Placental pericyte (primary cell): ENCODE measurements at places on chromosomes 16 and 17. TPM values are rescaled to one million over a fixed set of nuclear protein-coding genes. Genes with fewer than 3 reads are reported as not detected.

Gene FBXO39
- total RNA-seq = 0.22 TPM in 1 of 2 replicates, not detected in the other

Gene PRDM7
- total RNA-seq = not detected in 2 replicates

Gene MT1E
- 90.4 and 152 TPM in 2 replicates for total RNA-seq

Gene ADAD2
- total RNA-seq = not detected in 2 replicates

Gene PDILT
- total RNA-seq = not detected in 2 replicates

Gene ARL5C
- total RNA-seq = not detected in 2 replicates

Gene SLC25A19
- total RNA-seq = 4.4 and 10.2 TPM in 2 replicates

Gene SCIMP
- total RNA-seq = not detected in 2 replicates

Gene KRTAP1-1
- total RNA-seq = not detected in 2 replicates

Gene MPP2
- total RNA-seq = 0.43 and 1.3 TPM in 2 replicates

Gene CMTM2
- total RNA-seq = not detected in 2 replicates

Gene ZNF18
- total RNA-seq = 5.5 and 7.0 TPM in 2 replicates

Gene VWA3A
- total RNA-seq = 0.14 TPM in 1 of 2 replicates, not detected in the other

Gene SKAP1
- total RNA-seq = not detected in 2 replicates

Gene MAPT
- total RNA-seq = under 0.01 and 0.29 TPM in 2 replicates

Gene CES5A
- not detected in 2 replicates for total RNA-seq

Gene NRN1L
- 1.0 TPM in 1 of 2 replicates, not detected in the other for total RNA-seq

Gene PDE6G
- not detected in 2 replicates for total RNA-seq

Gene SDK2
- total RNA-seq = under 0.01 and 0.14 TPM in 2 replicates

Gene PTGES3L
- 0.66 and 1.9 TPM in 2 replicates for total RNA-seq

Gene IKZF3
- not detected in 2 replicates for total RNA-seq

Gene CLEC3A
- total RNA-seq = not detected in 2 replicates

Gene NPLOC4
- 91.7 and 127 TPM in 2 replicates for total RNA-seq

Gene TBX21
- total RNA-seq = 0.29 TPM in 1 of 2 replicates, not detected in the other

Gene ZFP90
- total RNA-seq = 11.8 and 12.3 TPM in 2 replicates

Gene GDPD3
- total RNA-seq = 0.66 and 1.7 TPM in 2 replicates

Gene SLFN14
- not detected in 2 replicates for total RNA-seq

Gene OR3A2
- total RNA-seq = 1.7 and 4.8 TPM in 2 replicates

Gene NFATC2IP
- 17.9 and 24.9 TPM in 2 replicates for total RNA-seq

Gene APOBR
- total RNA-seq = not detected in 2 replicates

Gene TNFAIP1
- 35.9 and 71.3 TPM in 2 replicates for total RNA-seq

Gene ANKS3
- 26.7 and 31.4 TPM in 2 replicates for total RNA-seq

Gene FBXW10
- under 0.01 TPM in 2 replicates for total RNA-seq

Gene KIFC3
- total RNA-seq = 157 and 170 TPM in 2 replicates

Gene AIPL1
- total RNA-seq = not detected in 2 replicates

Gene MYH8
- not detected in 2 replicates for total RNA-seq

Gene TAT
- total RNA-seq = not detected in 2 replicates

Gene SDR42E1
- 0.22 and 1.3 TPM in 2 replicates for total RNA-seq

Gene MILR1
- 10.7 and 21.6 TPM in 2 replicates for total RNA-seq

Gene PYDC1
- total RNA-seq = not detected in 2 replicates
